BJ (cell line): ENCODE measurements at places on chromosomes 11 and 22. TPM values are rescaled to one million over a fixed set of nuclear protein-coding genes. Genes with fewer than 3 reads are reported as not detected.

DNA sequence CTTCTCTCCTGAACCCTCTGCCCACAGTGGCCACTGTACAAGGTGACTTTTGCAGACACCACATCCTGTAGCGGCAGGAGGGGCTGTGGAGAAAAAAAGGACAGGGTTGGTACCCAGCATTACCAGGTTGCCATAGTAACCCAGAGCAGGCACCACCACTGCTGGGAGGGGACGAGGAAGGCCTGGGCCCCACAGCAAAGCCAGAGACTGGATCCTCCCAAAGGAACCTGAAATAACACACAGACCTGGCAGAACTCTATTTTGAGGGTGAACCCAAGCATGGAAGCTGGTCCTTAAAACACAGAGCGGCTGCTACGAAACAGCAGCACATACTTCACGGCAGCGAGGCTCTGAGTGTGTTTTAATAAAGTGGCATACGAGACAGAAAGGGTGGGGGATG lies 380.6 kb downstream of the CTTN start:
- DNase-seq: no peak

GRCh38 chr22:30195245-30196140 lies 51.1 kb downstream of the LIF start:
- no peak for DNase-seq

DNA sequence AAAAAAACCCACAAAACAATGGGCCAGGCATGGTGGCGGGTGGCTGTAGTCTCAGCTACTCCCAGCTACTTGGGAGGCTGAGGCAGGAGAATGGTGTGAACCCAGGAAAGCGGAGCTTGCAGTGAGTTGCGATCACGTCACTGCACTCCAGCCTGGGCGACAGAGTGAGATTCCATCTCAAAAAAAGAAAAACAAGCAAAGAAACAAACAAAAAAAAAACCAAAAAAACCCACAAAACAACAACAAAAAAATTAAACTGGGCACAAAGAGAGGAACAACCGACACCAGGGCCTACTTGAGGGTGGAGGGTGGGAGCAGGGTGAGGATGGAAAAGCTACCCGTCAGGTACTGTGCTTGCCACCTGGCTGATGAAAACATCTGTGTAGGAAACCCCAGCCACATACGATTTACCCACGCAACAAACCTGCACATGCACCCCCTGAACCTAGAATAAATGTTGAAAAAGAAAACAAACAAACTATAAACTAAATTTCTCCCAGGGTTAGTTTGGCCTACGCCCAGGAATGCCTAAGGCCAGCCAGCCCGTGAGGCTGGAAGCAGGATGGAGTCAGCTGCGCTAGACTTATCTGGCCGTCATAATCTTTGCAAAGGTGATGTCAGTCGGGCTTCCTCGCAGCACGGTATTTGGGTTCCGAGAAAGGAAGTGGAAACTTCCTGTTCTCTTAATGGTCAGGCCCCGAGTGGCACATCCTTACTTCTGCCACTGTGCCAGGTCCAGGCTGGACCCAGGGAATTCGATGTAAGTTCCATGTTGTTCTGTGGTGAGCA lies 21.9 kb upstream of the CYB5R3 start:
- no peak for DNase-seq

DNA sequence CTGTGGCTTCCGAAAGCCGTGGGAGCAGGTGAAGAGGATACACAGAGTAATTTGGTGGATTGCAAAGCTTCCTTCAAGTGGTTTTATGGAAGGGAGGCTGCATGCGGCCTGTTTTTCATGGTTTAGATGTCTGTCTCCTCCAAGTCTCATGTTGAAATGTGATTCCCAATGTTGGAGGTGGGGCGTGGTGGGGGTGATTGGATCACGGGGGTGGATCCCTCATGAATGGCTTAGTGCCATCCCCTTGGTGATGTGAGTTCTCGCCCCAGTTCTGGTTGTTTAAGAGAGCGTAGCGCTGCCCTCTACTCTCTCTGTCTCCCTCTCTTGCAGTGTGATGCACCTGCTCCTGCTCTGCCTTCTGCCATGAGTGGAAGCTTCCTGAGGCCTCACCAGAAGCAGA lies 247.8 kb upstream of the B3GAT1 start:
- DNase-seq: no peak

DNA sequence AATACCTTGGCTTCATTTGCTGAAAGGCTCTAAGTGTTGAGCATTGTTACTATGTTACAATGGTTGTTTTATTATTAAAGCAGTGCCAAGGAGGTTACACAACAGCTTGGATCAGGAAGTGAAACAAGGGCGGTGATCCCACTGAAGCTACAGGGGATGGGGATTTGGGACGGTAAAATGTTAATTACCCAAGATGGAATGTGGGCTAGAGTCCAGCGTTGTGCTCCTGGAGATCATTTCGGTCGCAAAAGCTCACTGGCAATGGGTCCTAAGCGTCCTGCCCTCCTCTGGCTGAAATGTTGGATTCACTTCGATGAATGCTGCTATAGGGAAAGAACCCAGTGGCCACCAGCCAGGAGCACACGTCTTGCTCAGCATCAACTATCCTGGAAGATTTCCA lies 48.3 kb downstream of the FAM83F start:
- no peak for DNase-seq

DNA sequence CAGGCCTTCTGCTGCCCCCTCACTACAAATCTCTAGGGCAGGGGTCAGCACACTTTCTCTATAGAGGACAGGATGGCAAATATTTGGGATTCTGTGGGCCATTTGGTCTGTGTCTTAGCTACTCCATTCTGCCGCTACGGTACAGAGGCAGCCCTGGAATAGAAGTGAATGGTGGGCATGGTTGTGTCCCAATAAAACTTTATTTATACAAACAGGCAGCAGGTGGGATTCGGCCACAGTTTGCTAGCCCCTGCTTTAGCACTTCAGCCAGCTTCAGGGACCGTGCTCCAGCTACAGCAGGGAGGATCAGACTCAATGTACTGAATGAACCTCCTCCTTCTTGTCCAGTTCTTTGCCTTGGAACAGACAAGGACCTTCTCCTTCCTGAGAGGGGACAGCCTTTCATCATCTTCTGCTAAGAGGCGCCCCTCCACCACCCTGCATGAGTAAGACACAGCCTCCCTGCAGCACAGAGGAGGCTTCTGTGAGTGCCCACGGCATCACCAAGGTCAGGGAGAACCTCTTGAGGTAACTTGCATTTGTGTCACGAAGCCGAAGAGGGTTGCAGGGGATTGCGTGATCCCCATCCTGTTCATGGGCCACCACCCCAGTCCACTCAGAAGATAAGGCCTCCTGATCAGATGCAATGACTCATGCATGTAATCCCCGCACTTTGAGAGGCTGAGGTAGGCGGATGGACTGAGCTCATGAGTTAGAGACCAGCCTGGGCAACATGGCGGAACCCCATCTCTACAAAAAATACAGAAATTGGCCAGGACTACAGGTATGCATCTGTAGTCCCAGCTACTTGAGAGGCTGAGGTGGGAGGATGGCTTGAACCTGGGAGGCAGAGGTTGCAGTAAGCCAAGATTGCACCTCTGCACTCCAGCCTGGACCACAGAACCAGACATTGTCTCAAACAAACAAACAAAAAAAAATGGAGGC lies 4.6 kb downstream of the C11orf24 start:
- DNase-seq: no peak

- DNase-seq: no peak
These were observed 86.5 kb downstream of the MYEOV start for GRCh38 chr11:69380451-69380901.

DNA sequence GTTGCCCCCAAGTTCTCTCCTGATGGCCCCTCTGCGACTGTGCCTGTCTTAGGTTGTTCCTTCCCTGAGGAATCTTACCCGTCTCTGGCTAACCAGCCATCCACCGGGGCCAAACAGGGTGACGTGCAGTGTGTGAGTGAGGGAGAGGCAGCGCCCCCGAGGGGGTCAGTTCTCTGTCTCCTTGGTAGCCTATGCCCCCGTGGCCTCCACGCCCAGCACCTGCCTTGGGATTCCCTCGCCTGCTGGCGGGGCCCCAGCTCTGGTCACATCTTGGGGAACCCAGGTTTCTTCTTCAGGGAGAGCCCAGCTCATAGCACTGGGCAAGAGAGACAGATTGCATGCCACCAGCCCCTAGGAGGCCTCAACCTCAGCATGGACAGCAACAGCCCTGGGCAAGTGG lies 5.8 kb downstream of the NXF1 start:
- DNase-seq: no peak

- no peak for DNase-seq
These were observed 56.1 kb upstream of the RBFOX2 start for GRCh38 chr22:36084717-36085116.

DNA sequence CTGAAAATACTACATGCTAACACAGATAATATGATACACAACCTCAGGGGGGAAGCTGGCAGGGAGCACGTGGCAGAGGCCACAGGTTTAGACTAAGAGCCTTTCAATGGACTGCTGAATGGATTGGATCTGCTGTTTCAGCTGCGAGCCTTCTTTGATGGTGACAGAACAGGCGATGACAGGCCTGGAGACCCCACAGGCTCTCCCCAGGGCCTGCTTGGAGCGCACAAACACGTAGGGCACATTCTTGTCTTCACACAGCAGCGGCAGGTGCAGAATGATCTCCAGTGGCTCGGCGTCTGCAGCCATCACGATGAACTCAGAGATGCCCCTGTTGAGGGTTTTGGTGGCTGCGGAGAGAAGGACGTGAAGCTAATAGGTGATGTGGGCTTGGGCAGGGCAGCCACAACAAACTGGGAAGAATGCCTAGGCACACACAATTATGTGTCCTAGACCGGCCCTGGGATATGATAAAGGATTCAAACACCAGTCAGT lies 13.8 kb downstream of the SNU13 start:
- no peak for DNase-seq

- DNase-seq: no peak
These were observed 35.0 kb upstream of the PRAME start for GRCh38 chr22:22593964-22594656.

DNA sequence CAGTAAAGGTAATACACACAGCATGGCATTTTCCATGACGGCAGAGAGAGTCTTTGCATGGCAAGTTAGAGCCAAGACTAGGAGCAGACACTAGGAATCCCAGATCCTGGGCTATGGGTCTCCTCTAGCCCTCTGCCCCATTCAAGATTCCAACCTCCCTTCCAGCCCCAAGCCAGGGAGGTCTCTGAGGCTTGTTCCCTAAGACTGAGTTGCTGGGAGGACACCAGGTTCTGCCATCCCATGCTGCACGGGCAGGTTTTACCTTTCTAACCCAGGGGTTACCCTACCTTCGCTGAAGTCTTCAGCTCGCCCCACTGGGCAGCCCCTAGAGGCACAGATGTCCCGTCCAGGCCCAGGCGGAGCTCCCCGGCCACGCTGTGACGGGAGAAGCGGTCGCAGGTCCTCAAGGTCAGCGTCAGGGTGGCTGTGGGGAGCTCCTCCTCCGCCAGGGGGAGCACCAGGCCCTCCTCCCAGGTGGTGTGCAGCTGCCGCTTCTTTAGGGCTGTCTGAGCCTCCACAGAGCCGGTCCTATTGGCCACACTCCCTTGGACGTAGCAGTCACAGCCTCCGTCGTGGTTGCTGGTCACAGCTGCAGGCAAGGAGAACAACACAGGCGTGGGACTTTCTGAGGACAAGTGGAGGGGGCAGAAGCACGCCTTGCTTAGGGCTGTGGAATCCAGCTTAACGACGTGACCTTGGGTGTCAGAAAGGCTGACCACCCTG lies 33.8 kb downstream of the SYT13 start:
- no peak for DNase-seq

- DNase-seq: no peak
These were observed 14.6 kb downstream of the MACROD1 start for GRCh38 chr11:64151337-64151736.

GRCh38 chr11:43366677-43367076 lies 8.0 kb downstream of the TTC17 start:
- DNase-seq: no peak

- DNase-seq: no peak
These were observed 15.3 kb downstream of the ATP6V1E1 start for GRCh38 chr22:17613280-17613679.

DCDC1 gene
- polyA plus RNA-seq: 0.05 TPM in 1 of 2 replicates, not detected in the other

PAMR1 gene
- polyA plus RNA-seq: 112 and 131 TPM in 2 replicates

OR2AG1 gene
- not detected in 2 replicates for polyA plus RNA-seq

FOLR2 gene
- not detected in 2 replicates for polyA plus RNA-seq

RNF141 gene
- polyA plus RNA-seq: 12.1 and 27.5 TPM in 2 replicates

UPB1 gene
- 0.09 and 0.10 TPM in 2 replicates for polyA plus RNA-seq

CEP126 gene
- polyA plus RNA-seq: 1.5 and 2.9 TPM in 2 replicates
